Pulmonary artery endothelial cell (primary cell): ENCODE measurements at places on chromosomes 1 and 21. TPM values are rescaled to one million over a fixed set of nuclear protein-coding genes. Genes with fewer than 3 reads are reported as not detected.

The MROH9 gene
- total RNA-seq, result not detected in 2 replicates

The ILDR2 gene
- total RNA-seq, result not detected in 2 replicates

The FCGR3A gene
- total RNA-seq, result not detected in 2 replicates

DNA sequence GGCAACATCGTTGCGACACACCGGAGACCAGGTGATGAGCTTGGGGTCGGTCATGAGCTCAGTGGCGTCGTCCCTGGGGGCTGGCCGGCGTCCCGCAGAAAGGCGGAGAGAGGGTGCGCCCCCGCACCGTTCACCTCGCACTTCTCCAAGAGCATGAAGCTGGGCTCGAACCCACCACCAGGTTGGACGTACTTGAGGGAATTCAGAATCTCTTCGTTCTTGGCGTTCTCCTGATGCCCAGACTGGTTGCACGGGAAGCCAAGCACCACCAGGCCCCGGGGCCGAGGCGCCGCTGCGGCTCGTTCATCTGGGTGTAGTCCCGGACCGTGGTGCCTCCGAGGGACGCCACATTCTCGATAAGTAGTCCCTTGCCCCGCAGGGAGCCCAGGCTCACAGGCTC lies 176.6 kb upstream of the ADAMTS5 start:
- DNase-seq, result no peak

DNA sequence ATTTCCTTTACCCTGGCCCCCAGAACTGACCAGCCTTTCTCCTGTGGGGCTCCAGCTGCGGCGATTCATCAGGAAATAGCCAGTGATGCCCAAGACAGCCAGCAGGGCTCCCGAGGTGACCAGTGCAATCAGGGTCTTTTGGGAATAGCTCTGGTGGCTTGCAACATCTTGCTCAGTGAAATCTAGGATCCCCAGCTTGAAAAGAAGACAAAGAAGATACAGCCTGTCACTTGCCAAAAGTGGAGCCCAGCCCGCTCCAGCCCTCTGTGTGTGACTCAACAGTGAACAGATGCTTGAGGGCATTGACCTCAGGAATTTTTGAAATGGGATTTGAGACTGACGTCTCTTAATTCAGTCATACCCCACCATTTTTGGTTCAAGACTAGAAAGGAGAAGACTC lies 22.3 kb downstream of the CD34 start:
- DNase-seq, result no peak

- DNase-seq, result no peak
These were observed 23.8 kb downstream of the C21orf91 start for GRCh38 chr21:17795146-17796036.

DNA sequence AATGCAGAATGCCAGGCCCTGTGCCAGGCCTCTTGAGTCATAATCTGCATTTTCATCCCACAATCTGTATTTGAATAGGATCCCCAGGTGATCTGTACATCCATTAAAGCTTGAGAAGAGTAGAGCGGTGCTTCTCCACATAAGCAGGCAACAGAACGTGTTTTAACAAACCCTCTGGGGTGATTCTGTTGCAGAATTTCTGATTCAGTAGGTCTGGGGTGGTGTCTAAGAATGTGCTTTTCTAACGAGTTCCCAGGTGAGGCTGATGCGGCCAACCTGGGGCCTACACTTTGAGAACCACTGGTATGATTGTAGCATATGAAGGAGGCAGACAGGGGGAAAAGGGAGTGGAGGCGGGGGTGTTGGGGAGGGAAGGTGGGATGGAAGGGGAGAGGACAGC lies 78.4 kb upstream of the POU3F1 start:
- DNase-seq, result no peak
